ENCODE measurements at places on chromosomes 4 and X.

GRCh38 chr4:175789647-175790046 is 22.4 kb downstream of the GPM6A start:
- no peak for DNase-seq

DNA sequence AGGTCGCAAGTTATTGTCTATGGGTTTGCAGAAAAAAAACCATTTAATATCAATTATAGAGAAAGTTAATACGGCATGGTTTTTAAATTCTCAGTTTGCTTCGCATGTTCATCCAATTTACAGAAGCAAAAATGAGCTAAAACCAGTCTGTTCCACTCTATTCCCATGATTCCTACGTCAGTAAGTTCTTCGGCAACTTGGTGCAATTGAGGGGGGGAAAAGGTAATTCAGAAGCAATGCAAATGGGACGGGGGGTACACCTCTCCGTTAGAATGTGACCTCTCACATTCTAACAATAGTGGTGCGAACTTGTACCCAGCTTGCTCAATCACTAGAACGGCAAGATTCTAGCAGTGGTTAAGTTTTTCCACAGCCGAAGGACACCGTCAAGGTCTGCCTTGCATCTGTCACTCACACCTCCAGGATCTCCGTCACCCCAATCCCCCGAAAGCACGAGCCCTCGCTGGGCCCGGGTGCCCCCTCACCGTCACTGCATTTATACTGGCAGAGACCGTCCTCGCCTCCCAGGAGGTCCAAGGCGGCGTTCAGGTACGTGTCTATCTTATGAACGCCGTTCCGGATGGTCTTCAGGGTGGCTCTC is 653 bp downstream of the PLA2G12A start:
- peak; percentile 34 for DNase-seq

DNA sequence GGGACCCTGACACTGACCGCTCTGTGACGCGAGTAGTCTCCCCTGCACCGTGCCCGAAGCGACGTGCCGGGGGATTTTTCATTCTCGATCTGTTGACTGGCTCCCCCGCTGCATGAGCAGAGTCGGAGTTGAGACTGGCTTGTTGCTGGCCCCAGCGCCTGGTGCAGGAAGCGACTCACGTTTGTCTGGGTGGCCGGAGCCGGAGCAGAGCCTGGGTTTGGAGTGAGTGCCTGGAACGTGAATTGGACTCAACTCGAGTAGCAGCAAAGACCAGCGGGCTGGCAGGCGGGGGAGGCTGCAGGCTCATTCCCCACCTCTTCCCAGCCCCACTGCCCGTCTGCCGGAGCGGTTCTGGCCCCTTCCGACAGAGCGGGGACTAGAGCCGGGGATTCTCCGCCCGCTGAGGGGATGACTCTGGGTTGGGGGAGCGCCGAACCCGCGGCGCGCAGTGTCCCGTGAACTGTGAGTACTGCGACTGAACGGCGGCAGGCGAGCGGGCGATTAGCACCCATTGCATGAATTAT is 554 bp downstream of the PCDH7 start:
- DNase-seq: no peak

DNA sequence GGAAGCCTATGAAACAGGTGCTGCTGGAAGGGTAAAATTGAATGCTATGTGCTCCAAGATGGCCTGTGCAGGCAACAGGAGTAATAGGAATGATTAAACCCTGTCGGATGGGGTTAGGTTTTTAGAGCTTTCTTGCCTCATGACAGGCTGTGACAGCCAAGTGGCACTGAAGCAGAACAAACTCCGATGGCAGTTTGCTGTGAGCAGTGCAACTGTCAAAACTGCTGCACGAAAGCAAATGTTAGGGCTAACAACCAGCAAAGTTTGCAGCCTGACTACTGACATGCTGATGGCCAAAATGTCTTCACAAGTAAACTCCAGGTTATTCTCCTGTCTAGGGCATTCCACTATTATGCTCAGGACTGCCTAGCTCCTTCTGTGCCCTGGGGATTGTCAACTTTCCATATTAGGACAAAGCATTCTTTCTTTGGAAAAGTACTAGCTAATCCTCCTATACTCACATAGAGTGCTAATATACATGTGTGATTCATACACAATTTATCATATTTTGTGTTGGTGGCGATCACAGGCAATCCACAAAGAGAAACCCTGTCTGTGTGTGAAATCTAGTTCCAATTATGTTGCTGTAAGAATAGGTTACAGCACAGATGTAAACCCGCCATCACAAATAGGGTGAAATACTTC is 486.6 kb upstream of the TENM3 start:
- no peak for DNase-seq

DNA sequence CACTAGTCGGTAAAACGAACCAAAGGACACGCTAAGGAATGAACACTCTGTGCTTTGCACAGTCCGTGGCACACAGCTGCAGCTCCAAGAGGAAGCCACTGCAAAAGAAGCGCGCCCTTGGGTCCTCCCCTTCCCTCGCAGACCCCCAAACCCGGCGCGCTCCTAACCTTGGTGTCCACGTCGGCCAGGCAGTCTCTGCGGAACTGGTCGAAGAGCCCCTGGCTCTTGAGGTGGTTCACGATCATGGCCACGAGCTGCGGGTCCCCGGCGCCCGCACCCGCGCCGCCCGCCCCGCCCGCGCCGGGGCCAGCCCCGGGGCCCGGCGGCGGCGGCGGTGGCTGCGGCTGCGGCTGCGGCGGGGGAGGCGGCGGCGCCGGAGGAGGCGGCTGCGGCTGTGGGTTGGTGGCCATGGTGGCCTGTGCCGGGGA is 333 bp downstream of the BOD1L1 start:
- DNase-seq: no peak

DNA sequence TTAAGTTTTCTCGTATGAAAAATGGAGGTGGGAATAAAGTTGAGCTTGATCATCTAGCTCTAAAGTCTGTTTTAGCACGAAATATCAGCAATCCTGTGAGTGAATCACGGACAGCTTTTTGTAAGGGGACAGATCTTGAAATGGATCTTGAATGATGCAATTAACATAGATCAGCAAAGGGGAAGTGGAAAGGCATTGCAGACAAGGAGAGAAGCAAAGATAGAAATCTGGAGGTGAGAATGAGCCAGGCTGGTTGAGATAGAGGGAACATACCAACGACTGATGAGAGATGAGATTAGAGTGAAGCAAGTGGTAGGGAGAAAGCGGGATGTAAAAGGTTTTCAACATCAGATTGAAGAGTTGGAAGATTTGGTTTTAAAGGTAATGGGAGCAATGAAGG is 4.6 kb upstream of the DGKK start:
- DNase-seq: no peak

- no peak for DNase-seq
Observed at GRCh38 chrX:67563469-67564448, 19.9 kb downstream of the AR start.

- no peak for DNase-seq
Observed at GRCh38 chr4:80873571-80873970, 156.9 kb upstream of the BMP3 start.

DNA sequence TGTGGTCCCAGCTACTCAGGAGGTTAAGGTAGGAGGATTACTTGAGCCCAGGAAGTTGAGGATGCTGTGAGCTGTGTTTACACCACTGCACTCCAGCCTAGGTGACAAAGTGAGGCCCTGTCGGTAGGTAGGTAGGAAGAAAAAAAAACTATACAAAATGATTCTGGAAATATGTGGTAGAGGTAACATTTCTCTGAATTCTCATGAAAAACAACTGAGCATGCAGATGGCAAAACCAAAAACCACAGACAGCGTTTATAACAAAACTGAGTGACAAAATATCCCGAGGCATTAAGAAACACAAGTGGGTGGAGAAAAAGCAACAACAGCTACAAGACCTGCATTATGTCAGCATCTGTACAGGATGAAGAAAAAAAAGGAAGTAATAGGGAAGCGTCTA is 211.7 kb downstream of the DLG3 start:
- no peak for DNase-seq

- no peak for DNase-seq
Observed at GRCh38 chr4:132934911-132935310, 214.2 kb upstream of the PCDH10 start.

DNA sequence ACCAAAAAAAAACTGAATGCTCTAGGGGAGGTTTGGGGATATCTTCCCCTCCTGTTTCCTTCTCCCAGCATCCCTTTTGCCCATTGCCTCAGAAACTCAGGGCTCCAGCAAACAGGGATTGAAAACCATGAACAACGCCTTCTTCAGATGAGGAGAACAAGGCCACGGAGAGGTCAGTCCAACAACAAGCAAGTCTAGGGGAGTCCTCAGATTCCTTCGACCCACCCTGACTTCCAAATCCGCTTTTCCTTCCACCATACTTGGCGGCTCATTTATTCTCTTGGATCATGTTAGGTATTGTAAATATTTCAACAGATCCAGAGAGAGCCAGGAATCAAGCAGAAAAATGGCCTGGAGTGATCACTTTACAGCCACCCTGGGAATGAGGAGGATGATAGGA is 21.9 kb downstream of the REELD1 start:
- DNase-seq: no peak

GRCh38 chr4:113113151-113113550 is 63.7 kb downstream of the ANK2 start:
- DNase-seq: peak; percentile 15

DNA sequence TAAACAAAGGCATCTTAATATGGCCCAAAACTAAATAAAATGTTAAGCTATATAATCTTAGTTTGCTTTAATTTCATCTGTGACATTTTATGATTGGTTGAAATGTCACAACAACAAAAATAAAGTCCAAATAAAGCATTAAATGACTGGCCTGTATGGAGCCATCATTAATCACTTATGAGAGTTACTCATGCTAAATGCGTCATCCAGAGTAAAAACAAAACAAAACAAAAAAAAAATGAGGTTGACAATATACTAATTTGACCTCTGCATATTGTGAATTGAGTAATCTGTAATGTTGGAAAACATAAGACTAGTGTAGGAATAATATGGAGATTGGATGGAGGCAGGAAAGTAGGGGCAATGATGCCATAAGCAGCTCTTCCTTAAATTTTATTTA is 139.7 kb downstream of the MAPK10 start:
- no peak for DNase-seq

DNA sequence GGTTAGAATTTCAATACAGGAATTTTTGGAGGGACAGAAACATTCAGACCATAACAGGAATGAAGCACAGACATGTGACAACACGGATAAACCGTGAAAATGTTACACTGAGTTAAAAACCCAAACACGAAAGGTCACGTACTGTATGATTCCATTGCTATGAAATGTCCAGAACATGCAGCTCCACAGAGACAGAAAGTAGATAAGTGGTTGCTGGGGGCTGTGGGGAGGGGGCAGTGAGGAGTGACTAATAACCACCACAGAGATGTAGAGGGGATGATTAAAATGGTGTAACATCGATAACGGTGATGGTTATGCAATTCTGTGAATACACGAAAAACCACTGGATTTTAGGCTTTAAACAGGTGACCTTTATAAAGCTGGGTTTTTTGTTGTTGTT is 8.3 kb downstream of the GPR143 start:
- no peak for DNase-seq

DNA sequence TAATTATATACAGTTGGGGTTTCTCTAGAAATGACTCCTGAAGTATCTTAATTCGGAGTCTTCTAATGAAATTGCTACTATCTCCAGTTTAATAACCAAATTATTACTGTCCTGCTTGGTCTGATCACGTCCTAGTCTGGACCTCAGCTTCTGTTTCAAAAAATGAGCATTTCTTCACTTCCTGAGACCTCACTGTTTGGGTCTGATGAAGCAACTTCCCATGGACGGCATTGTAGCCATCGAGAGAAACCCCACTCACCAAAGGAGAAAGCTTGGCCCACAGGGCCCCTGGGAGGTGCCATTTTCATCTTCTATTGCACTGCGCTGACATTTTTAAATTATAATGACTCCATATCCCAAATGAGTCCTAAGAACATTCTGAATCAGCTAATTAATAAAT is 178.0 kb downstream of the MGST2 start:
- DNase-seq: no peak

DNA sequence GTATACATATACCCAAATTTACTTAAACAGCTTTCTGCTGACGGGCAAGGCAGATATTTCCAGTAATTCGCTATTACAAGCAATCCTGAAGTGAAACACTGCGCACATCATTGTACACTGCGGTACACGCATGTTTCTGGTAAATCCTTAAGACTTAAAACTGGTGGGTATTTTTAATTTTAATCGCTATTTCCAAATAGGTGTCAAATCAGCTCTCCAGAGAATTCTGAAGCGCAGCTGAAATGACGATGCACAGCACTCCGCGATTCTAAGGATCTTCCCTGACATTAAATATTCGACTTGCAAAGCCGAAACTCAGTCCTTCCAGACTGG is 361 bp downstream of the TMEM128 start:
- DNase-seq: no peak

DNA sequence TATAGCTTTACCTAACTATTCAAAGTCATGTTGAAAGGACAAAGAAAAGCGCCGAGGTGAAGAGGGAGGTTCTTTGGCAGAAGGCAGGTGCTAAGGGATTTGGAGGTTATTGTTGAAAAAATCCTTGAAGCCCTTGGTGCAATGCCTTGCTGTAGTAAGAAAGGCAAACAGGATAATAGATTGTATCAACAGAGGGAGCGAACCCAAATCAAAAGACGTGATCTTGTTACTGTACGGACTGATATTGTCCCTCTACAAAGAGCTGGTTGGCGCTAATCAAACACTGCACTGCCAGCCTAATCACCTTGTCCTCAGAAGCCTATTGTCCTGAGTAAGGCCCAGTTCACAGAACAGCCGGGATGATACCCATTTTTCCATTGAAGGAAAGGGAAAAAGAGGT is 182.9 kb downstream of the ZIC3 start:
- no peak for DNase-seq

DNA sequence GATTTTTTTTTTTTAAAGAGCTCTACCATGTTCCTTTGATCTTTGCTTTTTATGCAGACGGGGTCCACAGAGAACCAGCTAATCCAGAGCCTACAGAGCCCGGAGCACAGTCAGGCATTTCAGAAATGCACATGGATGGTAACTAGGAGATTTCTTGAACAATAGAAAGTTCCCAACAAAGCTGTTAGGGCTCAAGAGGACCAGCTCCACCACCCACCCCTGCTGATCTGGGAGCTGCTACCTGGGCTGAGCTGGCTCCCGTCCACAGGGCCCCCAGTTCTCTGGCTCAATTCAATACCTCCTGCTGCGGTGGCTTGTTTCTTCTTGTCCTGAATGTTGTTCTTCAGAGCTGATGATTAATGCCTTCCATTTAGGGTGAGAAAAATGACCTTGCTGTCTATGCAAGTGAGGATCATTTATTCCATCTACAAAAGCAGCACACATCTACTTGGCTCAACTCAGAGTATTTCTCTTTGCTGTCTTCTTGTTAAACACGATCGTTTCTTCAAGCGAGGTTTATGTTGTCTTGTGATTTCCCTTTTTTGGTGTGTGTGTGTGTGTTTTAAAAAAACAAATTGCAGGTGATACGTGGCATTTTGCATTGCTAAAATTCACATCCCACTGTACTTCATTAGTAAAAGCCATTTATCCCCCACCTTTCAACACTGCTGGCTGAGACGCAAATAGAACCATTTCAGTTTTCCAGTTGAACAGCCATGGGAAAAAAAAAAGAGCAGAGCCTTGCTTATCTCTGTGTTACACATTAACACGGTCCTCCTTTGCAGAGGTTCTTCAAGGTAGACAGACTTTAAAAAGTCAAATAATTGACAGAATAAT is 31.3 kb downstream of the IGFBP7 start:
- peak; percentile 93 for DNase-seq

- DNase-seq: no peak
Observed at GRCh38 chr4:80388284-80388607, 52.7 kb downstream of the CFAP299 start.

- no peak for DNase-seq
Observed at GRCh38 chr4:88735564-88735963, 37.9 kb upstream of the NAP1L5 start.

All from NCI-H1417 (cell line).